ENCODE measurements at places on chromosomes 16 and 17. TPM values are rescaled to one million over a fixed set of nuclear protein-coding genes. Genes with fewer than 3 reads are reported as not detected.

Gene CARD14
- total RNA-seq = under 0.01 TPM

Gene CTF1
- 1.1 TPM for total RNA-seq

Gene KRT20
- not detected for total RNA-seq

Gene SLC4A1
- not detected for total RNA-seq

Gene C16orf96
- not detected for total RNA-seq

Gene TMEM235
- total RNA-seq = not detected

Gene TLCD1
- 4.0 TPM for total RNA-seq

Gene ARSG
- 3.5 TPM for total RNA-seq

Gene KCNJ18
- not detected for total RNA-seq

Gene KRT33B
- total RNA-seq = not detected

Gene ANKFN1
- total RNA-seq = not detected

Gene DERL2
- total RNA-seq = 21.7 TPM

Gene EFNB3
- total RNA-seq = 0.37 TPM

Gene GLTPD2
- 0.37 TPM for total RNA-seq

Gene USP43
- total RNA-seq = 0.39 TPM

Gene EME1
- total RNA-seq = 10.3 TPM

Gene SCGB1C2
- total RNA-seq = not detected

Gene KRTAP4-5
- not detected for total RNA-seq

Gene RNU2-1
- total RNA-seq = not detected

Gene OR3A3
- not detected for total RNA-seq

Gene ARHGAP44
- 2.0 TPM for total RNA-seq

Gene RASD1
- total RNA-seq = 17.6 TPM

Gene SLC16A13
- total RNA-seq = 0.39 TPM

Gene CFAP20
- total RNA-seq = 27.4 TPM

Gene IRX5
- 5.3 TPM for total RNA-seq

Gene PLEKHH3
- 12.9 TPM for total RNA-seq

Gene KRTAP16-1
- total RNA-seq = not detected

Data from subcutaneous preadipocyte (primary cell).